ENCODE measurements at places on chromosomes 3 and 15.

DNA sequence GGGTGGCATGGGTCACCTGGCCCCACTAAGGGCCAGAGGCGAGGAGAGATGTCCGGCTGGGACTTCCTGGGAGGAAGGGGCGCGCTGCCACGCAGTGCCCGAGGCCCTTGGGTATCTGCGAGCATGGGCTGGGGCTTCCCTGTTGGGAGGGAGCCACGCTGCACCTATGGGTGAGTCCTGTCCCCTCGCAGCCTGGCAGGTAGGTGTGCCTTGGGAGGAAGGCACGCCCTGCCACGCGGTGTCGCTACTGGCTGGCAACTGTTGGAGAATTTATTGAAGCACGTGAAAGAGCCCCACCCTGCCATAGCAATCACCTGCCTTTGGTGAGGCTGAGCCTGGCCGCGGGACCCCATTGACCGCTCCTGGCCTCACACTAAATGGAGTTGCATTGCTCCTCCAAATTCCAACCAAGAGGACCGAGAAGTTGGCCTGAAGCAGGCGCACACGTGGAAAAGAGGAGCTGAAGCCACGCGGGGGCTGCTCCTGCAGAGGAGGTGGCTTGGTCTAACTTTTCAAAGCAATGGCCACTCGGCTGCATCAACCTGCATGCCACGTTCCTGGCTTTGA, 134.2 kb downstream of the TJP1 start:
- DNase-seq, result no peak

GRCh38 chr3:180390313-180390712, 211.7 kb upstream of the TTC14 start:
- DNase-seq, result no peak

- DNase-seq, result no peak
Observed at GRCh38 chr15:52287114-52287513, 8.5 kb downstream of the MYO5C start.

DNA sequence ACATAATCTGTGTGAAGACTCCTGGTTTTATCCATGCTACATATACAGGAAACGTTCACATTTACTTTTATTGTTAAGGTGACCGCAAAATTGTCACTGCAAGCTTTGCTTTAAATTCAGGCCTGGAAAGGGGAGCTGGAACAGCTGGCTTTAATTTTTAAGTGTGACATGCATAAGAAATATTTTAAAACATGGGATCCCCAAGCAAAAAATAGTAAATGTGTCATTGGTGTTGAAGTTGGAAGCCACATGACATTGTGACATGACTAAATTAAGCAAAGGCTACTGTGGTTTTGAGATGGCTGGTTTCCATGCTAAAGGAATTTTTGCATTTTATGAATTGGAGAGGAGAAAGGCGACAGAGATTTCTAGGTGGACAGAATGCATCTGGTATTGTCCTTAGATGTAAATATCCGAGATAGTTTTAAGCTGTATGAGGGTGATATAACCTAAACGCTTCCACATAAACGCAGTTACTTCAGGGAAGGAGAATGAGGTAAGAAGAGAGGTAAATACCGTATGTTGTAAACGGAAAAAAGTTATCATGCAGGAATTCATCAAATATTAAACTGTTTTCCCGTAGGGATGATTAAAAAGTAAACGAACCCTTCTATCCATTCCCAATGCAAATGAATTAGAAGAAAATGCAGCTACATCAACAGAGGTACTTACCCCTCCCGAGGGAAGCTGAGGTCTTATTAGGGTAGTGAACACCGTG, 927 bp upstream of the FYTTD1 start:
- no peak for DNase-seq

DNA sequence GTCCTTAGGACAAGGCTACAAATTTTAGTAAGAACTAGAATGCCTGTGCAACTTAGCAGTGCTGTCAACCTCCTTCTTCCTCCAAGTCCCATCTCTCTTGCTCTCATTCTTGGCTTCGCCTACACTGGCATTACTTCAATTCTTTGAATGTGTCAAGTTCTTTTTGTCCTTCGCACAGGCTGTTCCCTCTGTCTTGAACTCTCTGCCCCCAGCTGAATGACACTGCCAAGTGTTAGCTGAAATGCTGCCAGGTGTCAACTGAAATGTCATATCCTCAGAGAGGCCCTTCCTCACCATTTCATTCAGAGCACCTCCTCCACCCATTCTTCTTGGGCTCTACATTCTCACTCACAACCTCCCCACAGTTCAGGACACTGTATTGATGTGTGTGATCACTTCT, 48.8 kb upstream of the PSMD6 start:
- DNase-seq, result no peak

- no peak for DNase-seq
Observed at GRCh38 chr15:80006946-80007345, 36.0 kb upstream of the BCL2A1 start.

Measured in NB4 (cell line).